Activated CD4-positive, CD25-positive, alpha-beta regulatory T cell treated with anti-CD3 and anti-CD28 coated beads, Interleukin-2, amount 50 U/mL, for 16 hours (primary cell): ENCODE measurements at places on chromosomes 1 and 21.

DNA sequence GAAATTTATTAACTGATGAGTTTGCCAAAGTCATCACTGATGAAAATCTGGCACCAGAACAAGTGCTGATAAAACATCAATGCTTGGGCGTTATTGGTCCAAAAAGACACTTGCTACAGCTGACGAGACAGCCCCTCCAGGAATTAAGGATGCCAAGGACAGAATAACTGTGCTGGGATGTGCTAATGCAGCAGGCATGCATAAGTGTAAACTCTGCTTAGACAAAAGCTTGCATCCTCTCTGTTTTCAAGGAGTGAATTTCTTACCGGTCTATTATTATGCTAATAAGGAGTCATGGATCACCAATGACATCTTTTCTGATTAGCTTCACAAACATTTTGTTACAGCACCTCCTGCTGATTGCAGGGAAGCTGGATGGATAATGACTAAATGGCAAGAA, 402.0 kb downstream of the LTN1 start:
- DNase-seq, result no peak

DNA sequence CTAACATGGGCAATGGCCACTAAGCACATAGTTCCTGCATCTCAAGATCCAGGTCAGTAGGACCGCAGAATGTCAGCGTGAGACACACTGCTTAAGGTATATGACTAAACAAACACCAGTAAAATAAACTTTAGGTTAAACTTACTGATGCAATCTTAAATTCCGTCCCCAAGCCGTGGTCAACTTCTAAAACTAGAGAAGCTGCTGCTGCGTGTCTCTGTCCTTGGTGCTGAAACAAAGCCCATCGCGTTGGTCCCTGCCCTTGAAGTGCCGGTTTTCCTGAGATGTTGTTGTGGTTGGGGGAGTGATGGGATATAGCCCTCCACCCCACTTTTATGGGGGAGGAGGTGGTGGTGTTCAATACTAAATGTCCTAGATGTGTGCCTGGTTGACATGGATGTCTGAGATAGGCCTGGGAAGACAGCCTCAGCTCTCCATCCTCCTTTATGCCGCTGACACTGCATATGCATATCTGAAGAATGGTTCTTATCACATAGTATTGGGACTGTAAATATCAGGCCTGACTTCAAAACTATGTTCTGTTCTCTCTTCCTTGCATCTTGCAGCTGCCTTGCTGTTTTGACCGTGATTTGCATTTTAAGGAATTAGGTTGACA, 72.0 kb upstream of the KCNA3 start:
- peak; percentile 22 for DNase-seq

GRCh38 chr1:58282623-58283387, 263.7 kb downstream of the OMA1 start:
- no peak for DNase-seq

- DNase-seq, result no peak
Observed at GRCh38 chr1:197876894-197877293, 25.5 kb upstream of the C1orf53 start.

GRCh38 chr1:94142022-94142421, 21.1 kb upstream of the ABCA4 start:
- DNase-seq, result no peak

- DNase-seq, result no peak
Observed at GRCh38 chr1:40264354-40264781, 6.3 kb downstream of the ZMPSTE24 start.

DNA sequence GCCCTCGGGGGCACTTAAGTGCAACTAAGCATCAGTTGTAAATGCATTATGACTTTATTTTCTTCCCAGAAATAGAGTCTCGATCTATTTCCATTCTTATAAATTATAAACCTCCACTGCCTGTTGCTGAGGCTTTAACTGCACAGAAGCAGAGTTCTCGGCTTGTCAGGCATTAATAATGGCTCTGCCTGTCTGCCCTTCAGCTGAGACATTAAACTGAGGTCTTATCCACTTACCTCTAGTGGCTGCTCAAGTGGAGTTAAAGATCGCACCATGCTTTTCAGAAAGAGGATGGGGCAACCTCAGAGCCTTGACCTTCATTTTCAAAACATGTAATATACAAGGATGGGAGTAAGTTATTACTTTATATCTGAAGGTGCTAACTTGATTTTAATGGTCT, 597.6 kb upstream of the PRMT6 start:
- DNase-seq, result no peak

DNA sequence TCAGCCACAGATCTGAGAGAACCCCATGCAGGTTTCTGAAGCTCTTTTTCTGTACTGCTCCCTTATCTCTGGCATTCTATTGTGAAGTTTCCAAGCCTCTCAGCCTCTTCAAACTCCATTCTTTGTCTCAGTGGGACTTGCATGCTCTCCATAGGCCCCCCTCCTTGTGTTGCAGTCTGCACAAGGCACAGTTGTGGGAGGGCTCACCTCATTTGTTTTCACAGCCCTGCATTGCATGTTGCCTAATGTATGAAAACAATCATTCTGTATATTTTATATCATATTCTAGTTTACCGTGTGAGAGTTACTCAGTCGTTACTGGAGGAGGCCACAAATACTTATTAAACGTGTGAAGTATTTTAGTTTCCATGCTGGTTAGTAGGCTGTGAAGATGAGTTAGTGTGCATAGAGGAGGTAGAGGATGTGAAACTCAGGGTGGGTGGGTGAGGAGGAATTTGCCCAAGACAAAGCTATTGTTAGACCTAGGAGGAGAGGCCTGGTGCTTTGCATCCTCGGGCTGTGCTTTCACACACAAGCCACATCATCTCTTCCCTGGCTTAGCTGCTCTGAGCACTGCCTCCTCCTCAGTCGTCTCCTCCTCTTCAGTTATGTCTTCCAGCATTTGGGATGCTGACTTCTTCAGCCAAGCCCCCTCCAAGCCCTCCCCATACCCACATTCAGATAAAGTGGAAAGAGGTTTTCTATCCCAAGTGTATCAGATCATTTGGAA, 7.8 kb upstream of the CHI3L2 start:
- no peak for DNase-seq

DNA sequence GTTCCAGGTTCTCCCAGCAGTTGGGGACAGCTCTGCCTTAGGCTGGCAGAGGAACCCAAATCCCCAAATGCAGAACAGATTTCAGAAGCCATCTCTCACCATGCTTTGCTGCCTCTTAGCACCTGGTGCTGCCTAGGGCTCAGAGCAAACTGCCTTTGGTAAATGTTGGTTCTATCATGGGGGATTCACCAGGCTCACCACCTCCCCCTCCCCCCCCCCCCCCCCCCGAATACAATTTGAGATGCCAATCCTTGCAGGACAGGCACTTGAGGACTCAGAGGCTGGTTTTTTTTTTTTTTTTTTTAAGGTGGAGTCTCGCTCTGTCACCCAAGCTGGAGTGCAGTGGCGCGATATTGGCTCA, 447 bp upstream of the PAQR6 start:
- no peak for DNase-seq

DNA sequence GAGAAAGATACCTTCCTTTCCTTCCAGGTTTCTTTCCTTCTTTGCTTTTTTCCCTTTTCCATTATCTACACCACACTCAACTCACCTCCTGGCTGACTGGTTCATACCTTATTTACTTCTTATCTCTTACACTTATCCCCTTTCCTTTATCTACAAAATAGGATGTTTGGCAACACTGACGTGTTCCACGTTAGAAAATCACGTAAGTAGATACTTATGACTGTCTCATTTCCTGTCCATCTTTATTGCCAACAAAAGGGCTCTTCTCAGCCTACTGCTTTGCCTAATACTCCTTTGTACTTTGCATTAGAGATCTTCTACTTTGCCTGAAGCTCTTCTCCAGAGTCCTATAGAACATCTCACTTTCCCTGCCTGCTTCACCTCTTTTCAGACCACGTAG, 25.1 kb downstream of the SYNJ1 start:
- DNase-seq, result no peak

- no peak for DNase-seq
Observed at GRCh38 chr1:184032930-184033418, 4.6 kb downstream of the COLGALT2 start.
